Activated T-helper 17 cell treated with anti-CD3 and anti-CD28 coated beads, Interleukin-2, amount 50 U/mL, for 72 hours (primary cell): ENCODE measurements at places on chromosomes 12 and 14.
A peak's percentile ranks its signal among the peaks of the same experiment; 100 is the strongest.

DNA sequence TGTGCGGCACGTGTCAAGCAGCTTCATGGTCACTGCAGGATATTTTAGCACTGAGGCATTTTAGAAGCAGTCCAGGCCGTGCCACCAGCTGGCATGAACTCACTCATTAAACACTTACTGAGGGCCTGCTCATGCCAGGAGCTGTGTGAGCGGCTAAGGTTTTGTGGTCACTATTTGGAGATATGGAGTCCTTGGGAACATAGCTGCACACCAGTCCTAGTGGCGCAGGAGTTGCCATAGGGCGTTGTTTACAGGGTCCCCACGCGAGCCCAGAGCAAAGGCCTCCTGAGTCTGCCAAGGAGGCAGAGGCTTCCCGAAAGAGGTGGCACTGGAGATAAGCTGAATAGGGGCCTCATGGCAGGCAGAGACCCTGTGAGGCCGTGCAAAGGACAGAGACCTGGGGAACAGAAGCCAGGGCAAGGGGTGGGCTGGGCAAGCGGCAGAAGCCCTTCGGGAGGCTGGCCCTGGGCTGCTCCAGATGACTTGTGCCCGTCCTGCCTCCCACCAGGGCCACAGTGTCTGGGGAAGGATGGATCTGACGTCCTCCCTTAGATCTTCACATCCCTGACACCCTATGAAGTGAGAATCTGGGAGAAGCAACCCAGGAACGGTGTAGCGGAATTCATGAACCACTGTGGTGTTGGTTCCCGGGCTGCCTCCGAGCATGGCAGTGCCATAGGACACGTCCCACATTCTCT, 38.9 kb downstream of the SFSWAP start:
- no peak for ATAC-seq

DNA sequence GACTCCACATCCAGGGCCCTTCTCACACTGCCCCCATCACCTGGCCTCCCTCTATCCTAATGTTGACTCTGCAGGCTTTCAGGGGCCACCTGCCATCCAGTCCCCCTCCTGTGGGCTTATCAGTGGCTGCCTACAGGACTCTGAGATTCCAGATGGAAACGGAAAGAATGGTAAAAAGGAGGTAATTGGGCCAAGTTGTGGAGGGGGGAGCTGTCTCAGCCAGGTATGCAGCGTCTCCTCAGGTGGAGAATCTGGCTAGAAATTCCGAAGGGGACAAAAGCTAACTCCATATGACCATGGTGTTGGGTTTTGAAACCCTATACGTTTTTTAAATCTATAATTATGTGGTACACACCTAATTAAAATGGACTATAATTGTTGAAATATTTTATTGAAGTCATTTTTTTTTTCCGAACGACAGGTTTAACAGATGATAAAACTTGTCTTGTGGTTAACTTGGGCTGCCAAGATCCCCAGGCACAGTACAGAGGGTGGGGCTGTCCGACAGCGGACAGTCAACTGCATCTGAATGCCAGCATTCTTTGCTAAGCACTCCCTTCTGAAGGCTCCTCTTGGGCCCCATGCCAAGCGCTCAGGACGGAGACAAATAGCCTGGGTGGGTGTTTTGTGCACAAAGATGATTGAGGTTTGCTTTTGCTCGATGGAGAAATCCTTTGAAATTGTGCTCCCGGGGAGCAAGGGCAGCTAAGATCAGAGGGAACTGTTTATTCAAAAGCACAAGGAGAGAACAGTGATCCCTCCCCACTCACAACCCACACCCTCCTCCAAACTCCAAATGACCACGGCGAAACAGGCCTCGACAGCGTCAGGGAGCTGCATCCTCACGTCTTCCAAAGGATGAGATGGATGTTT, 365.6 kb downstream of the BCL11B start:
- no peak for ATAC-seq

DNA sequence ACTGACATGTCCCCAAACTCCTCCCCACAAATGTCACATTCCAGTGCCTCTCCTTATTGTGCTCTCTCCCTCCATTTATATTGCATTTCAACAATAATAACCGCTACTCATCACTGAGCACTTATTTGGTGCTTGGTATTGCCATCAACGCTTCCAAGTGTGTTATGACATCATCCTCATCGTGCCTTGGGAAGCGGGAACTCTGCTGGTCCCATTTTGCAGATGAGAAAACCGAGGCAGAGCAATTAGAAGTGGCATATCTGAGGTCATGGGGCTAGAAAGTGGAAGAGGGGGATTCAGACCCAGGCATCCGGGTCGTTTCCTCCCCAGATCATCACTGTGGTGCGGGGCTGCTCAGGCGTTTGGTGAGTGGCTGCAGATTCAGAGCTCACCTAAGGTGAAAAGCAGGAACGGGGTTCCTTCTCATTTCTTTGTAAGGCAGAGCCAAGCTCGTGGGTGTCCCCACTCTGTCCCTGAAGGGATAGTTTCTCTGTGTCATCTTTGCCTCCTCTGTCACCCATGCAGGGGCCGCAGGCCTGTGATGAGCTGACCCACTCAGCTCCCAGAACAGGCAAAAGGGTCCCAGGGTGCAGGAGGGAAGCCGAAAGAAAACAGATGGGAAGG, 5.5 kb upstream of the FZD10 start:
- no peak for ATAC-seq

DNA sequence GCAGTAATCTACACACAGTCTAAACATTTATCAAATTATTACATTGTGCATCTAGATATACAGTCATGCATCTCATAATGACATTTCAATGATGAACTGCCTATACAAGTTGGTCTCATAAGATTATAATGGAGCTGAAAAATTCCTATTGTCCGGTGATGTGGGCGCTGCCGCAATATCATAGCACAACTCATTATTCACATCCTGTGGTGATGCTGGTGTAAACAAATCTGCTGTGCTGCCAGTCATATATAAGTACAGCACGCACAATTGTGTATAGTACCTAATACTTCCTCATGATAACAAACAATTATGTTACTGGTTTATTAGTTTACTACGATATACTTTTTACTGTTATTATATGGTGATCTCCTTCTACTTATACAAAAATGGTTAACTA, 768.8 kb upstream of the NOVA1 start:
- no peak for ATAC-seq

DNA sequence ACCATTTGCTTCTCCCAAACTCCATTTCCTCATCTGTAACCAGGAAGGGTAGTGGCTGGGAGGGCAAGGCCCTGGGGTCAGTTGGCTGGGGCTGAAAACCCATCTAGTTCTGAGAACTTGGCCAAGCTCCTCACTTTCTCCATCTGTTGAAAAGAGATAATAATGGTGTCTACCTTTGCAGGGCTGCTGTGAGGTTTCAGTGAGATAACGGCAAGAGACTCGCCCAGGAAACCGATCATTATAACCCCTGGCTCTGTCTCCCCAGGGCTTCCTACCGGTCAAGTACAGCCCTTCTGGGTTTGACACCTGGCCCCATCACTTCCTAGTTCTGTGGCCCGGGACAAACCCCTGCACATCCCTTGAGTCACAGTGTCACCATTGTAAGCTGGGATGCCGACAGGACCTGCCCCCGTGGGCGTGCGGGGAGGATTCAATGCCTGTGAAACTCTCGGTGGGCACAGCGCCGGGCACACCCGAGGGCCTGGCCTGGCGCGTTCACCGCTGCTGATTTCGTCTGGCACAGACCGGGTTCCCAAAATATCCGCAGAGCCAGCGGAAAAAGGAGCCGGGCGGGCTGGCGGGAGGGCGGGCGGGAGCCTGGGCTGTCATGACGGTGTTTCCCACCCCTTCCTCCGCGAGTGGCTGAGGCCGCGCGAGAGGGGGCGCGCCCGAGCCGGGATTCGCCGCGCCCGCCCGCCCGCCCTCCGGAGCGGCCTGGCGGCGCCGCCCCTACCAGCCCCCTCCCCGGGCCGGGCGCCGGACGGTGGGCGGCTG, 4.4 kb downstream of the KMT5A start:
- ATAC-seq, result peak; percentile 55

DNA sequence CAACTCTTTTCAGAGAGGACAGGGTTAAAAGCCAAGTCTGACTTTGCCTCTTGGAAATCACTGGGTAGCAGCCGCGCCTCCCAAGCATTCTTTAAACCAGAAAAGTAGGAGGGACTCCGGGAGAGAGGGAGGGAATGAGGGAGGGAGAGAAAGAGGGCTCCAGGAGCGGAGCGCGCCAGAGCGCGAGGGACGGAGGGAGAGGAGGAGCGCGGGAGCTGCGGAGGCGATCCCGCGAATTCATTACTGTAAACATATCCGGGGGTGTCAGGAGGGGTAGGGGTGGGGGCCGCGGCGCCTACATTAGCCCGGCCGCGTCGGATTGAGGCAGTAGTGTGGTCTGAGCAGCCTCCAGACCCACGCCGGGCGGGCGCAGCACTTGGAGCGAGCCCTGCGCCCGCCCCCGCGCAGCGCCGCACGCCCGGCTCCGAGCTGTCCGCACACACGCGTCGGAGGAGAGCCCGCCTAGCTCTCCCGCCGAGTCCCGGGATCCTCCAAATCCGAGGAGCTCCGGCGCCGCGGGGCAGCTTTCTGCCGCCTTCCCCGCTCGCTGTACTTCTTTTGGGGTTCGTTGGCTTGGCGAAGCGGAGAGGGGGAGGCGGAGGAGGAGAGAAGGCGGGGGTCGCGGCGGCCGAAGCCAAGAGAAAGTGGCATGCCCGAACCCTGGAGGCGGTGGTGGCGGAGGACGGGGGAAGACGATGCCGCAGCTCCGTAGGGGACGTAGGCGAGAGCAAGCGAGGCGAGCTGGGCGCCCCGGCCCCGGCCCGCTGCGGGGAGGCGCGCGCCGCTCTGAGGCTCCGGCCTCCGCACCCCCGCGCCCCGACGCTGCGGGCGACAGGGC, 3.3 kb downstream of the FLRT2 start:
- ATAC-seq, result no peak

- ATAC-seq, result peak; percentile 31
These were observed 44.9 kb downstream of the DDX11 start for GRCh38 chr12:31118347-31119191.

GRCh38 chr12:105823810-105824209, 314.9 kb downstream of the NUAK1 start:
- ATAC-seq, result no peak

DNA sequence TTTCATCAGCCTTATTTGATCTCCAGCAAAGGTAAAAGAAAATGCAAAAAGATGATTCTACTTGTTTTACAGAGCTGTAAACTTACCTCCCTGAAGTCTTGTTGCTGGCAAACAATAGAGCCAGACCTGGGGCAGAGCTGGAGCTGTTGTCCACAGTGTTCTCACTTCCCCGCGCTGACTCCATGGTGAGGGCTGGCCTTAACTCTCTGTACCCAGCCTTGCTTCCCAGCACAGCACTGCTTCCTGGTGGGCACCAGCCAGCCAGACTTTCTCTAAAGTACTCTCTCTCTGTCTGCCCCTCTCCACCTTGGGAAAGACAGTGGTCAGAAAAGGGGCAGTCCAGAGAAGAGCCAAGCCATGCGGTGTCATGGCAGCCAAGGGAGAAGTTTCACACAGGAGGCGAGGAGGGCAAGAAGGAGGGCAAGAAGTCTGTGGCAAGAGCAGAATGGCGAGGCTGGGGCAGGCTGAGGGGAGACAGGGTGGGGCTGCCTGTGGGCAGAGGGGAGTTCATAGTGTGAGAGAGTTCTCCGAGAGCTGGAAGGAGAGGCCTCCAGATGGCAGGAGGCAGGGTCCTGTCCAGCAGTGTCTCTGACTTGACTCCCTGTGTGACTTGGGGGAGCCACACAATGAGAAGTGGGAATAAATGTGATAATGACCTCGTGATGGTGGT, 9.3 kb downstream of the EVL start:
- ATAC-seq, result no peak

DNA sequence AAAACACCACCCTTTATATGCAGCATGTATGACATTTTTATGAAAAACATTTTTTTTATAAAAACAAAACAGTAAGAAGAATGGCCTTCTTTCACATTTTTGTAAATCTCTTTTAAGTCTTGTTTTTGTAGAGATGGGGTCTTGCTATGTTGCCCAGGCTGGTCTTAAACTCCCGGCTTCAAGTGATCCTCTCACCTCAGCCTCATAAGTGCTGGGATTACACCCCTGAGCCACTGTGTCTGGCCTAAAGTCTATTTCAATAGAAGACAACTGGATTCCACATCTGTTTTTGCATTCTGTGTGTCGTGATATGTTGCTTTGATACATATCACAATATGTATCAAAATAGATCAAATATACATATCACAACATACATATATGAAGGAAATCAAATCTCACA, 98.9 kb downstream of the ELK3 start:
- no peak for ATAC-seq

DNA sequence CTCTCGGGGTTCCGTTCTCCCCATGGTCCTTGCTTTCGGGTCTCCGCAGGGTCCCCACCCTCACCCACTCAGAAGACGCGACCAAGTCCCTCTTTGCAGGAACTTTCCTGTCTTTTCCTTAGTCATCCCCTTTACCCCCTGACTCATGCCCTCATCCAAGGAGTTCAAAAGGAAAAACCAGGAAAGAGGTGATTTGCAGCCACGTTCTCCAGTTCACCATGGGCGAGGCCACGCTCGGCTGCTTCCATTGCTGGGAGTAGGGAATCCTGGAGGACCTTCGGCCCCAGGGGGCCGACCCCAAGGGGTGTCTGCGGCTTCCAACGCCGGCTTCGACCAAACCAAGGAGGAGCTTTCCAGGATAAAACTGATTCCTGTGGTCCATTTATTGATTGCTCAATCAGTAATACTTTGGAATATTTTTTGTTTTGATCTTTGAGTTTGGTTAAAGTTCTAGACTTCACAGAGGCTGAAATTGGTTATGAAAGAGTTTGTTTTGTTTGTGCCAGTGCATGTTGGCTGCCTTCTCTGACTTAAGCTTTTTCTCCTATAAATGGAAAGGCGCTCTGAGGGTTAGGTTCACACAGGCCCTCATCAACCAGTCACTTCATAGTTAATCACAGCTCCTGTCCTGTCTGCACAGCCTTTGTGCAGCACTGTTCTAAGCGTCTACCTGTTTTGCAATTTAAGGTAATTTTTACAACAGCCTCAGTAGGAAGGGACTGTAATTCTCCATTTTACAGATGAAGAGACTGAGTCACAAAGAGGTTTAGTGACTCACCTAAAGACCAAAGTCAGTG, 827 bp downstream of the ALDH2 start:
- peak; percentile 44 for ATAC-seq

GRCh38 chr12:63045020-63045860, 105.8 kb downstream of the AVPR1A start:
- no peak for ATAC-seq

GRCh38 chr14:76643887-76644286, 117.4 kb upstream of the VASH1 start:
- ATAC-seq, result no peak

DNA sequence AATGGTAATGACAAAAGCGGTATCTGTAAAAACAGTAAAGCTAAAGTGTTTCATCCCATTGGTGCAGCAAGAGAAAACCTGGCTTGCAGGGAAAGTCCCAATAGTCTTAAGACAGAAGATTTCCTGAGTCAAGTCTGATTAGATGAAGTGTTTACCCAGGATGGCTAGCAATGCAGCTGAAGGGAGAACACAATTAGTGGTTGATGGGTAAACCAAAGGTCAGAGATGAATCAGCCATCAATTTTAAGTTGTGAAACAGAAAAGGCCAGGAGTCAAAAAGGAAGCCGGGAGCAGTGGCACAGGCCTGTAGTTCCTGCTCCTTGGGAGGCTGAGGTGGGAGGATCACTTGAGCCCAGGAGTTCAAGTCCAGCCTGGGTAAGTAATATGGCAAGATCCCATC, 52.6 kb downstream of the SEC23A start:
- peak; percentile 76 for ATAC-seq

GRCh38 chr14:50666772-50667683, 1.1 kb downstream of the SAV1 start:
- ATAC-seq, result peak; percentile 43
